ENCODE measurements at places on chromosomes 7 and 10.

GRCh38 chr10:22693371-22693784 lies 21.0 kb downstream of the PIP4K2A start:
- no peak for DNase-seq
- H3K27me3 ChIP-seq = no peaks in the 10 kb centered on the region
- no peaks in the 10 kb centered on the region for H3K36me3 ChIP-seq
- no peak overlapping the region for H3K4me3 ChIP-seq

- H3K4me3 ChIP-seq = no peak overlapping the region
- H3K27ac ChIP-seq = no peak overlapping the region
- peaks cover 16% of the 10 kb centered on the region for H3K36me3 ChIP-seq
- H3K4me1 ChIP-seq = peaks cover 3% of the 10 kb centered on the region
Observed at GRCh38 chr10:35074266-35074665, 15.9 kb downstream of the CUL2 start.

- H3K4me3 ChIP-seq = peak overlapping the region; percentile 68
- peak overlapping the region; percentile 79 for H3K27ac ChIP-seq
- DNase-seq = no peak
- H3K36me3 ChIP-seq = peaks cover 25% of the 10 kb centered on the region
- peaks cover 17% of the 10 kb centered on the region for H3K4me1 ChIP-seq
Observed at GRCh38 chr10:104255311-104255981, 754 bp downstream of the GSTO1 start.

GRCh38 chr10:11756766-11757315 lies 14.7 kb downstream of the ECHDC3 start:
- no peak overlapping the region for H3K4me3 ChIP-seq
- H3K36me3 ChIP-seq = no peaks in the 10 kb centered on the region
- no peak for DNase-seq

GRCh38 chr10:548238-548901 lies 141.1 kb downstream of the DIP2C start:
- DNase-seq = no peak
- no peaks in the 10 kb centered on the region for H3K27me3 ChIP-seq
- no peaks in the 10 kb centered on the region for H3K4me1 ChIP-seq
- H3K36me3 ChIP-seq = no peaks in the 10 kb centered on the region
- H3K27ac ChIP-seq = no peak overlapping the region

- H3K4me1 ChIP-seq = no peaks in the 10 kb centered on the region
- H3K4me3 ChIP-seq = no peak overlapping the region
- no peak overlapping the region for H3K27ac ChIP-seq
Observed at GRCh38 chr10:121134711-121135110, 283.5 kb downstream of the WDR11 start.

GRCh38 chr10:5975641-5976473 lies 1.5 kb downstream of the IL15RA start:
- DNase-seq = peak; percentile 46
- no peaks in the 10 kb centered on the region for H3K36me3 ChIP-seq
- H3K4me1 ChIP-seq = peaks cover 28% of the 10 kb centered on the region
- H3K27me3 ChIP-seq = no peaks in the 10 kb centered on the region
- peak overlapping the region; percentile 98 for H3K4me3 ChIP-seq

- H3K27ac ChIP-seq = no peak overlapping the region
- H3K36me3 ChIP-seq = no peaks in the 10 kb centered on the region
- DNase-seq = no peak
- no peaks in the 10 kb centered on the region for H3K4me1 ChIP-seq
- no peak overlapping the region for H3K4me3 ChIP-seq
Observed at GRCh38 chr7:155951554-155952158, 139.4 kb upstream of the SHH start.

DNA sequence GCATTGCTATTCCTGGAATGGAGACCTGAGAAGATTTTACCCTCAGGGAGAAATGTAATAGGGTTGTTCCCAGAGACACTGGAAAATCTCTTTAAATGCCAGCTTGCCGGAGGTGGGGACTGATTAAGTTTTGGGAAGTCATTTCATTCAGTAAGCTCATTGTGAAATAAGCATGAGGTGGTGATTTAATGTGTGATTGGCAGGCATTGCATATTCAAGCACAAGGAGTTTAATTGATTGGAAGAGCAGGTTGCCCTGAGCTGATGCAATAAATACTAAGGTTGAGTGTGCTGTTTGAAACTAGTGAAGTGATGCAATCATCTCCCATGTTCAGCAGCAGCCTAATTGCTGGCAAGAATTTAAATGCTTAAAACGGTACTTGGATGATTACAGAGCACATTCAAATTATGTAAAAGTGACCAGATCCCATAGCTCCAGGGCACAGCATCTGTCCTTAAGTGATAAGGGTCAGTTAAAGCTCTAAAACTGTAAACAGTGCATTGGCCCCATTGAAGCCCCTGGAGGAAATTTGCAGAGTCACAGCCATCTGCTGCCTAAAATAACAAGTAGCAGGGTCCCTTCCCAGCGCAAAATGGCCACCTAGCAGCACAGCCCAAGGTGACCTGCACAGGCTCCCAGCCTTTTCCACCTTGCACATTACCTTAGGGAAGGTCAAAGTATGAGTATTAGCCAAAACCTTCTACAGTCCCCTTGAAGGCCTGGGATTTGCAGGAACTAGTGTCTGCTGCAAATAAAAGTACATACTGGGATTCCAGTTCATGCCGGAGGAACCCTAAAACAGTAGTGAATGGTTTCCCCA lies 92.1 kb downstream of the CCDC71L start:
- no peaks in the 10 kb centered on the region for H3K27me3 ChIP-seq
- H3K36me3 ChIP-seq = no peaks in the 10 kb centered on the region
- DNase-seq = no peak
- no peaks in the 10 kb centered on the region for H3K4me1 ChIP-seq

DNA sequence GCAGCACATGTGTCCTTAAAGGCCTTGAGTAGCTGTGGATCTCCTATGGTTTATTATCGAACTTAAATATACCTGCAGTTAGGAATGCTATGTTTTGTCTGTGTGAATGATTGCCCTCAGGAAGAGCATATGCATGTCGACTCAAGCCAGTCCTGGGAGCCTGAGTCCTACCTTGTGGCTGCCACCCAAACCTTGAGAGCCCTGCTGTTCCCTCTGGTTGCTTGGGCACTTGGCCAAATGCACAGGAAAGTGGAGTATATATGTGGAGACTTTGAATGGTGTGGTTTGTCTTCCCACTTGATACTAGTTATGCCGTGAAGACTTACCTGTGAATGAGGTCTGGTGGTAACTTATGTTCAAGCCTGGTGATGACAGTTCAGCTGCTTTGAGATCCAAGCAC lies 409.8 kb downstream of the LRMDA start:
- H3K27ac ChIP-seq = no peak overlapping the region
- no peaks in the 10 kb centered on the region for H3K27me3 ChIP-seq
- no peaks in the 10 kb centered on the region for H3K36me3 ChIP-seq
- H3K4me1 ChIP-seq = no peaks in the 10 kb centered on the region

DNA sequence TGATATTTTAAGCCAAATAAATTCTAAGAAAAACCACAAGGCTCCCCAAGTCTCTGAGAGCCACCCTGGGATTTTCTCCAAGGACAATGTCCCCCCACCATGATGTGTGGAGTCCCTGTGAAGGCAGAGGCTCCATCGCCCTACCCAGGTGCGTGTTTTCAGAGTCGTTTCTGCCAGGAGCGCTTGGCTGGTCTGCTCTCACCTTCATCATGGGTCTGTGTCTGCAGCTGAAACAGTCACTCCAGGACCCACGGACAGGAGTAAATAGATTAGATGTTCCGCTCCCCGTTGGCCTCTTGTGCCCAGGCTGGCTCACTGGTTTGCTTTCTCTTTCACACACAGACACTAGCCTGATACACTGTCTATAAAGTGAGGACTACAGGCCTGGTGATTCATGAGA lies 217.5 kb downstream of the SFMBT2 start:
- peak overlapping the region; percentile 85 for H3K27ac ChIP-seq
- H3K4me3 ChIP-seq = peak overlapping the region; percentile 20
- peaks cover 4% of the 10 kb centered on the region for H3K36me3 ChIP-seq

DNA sequence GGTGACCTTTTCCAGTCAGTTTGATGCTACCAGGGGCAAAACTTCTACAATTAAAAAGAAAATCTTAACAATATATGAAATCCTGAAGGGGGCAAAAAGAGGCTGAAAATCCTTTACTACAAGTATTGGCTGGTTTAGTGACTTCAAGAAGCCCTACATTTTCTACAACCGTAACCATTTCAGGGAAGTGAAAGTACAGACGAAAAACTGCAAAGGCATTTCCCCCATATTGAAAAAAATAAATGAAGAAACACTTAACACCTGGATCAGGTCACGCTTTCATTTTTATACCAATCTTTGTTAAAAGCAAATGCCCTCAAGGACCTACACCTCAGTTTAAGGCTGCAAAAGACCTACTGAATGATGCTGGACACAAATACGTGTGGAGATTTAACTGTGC lies 38.6 kb downstream of the IL6 start:
- H3K27me3 ChIP-seq = peaks cover 9% of the 10 kb centered on the region
- no peaks in the 10 kb centered on the region for H3K36me3 ChIP-seq
- H3K27ac ChIP-seq = no peak overlapping the region
- H3K4me1 ChIP-seq = no peaks in the 10 kb centered on the region
- no peak for DNase-seq
- no peak overlapping the region for H3K4me3 ChIP-seq

- H3K4me1 ChIP-seq = no peaks in the 10 kb centered on the region
- H3K27ac ChIP-seq = no peak overlapping the region
- no peaks in the 10 kb centered on the region for H3K36me3 ChIP-seq
- H3K27me3 ChIP-seq = no peaks in the 10 kb centered on the region
- no peak overlapping the region for H3K4me3 ChIP-seq
Observed at GRCh38 chr7:126958367-126958766, 294.4 kb downstream of the GRM8 start.

DNA sequence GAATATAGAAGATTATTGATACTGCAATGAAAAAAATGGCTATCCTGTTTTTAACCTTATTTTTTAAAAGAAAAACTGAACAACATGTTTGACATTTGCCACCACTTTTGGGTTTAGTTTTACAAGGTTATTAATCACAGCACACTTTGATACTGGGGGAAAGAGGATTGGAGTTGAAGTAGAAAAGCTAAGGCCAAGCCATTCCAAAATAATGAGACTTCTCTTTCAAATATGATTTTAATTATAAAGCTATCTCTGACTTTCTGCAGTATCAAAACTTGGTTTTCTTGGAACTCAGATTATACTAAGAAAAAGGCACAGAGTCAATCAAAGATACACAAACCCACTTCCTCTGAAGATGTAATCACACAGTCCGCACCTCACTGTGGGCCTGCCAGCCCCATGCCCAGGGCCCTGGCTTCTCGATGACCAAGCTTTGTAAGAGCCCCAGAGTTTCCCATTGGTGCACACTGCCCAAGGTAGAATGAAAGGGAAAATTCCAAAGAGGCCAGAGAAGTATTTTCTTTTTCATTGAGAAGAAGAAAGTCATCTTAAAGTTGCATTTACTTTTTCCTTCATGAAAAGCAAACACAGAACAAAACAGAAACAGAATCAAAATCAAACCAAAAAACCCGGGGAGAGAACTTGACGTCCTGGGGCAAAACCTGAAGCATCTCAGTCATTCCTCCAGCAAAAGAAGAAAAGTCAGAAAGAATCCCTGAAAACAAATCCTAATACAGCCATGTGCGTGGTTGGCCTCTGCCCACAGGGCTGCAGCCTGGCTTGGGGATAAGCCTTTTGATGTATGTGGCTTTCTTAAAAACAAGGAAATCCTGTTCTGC lies 187.7 kb upstream of the KLF6 start:
- H3K27me3 ChIP-seq = no peaks in the 10 kb centered on the region
- no peaks in the 10 kb centered on the region for H3K36me3 ChIP-seq
- H3K27ac ChIP-seq = peak overlapping the region; percentile 80
- peak; percentile 20 for DNase-seq
- H3K4me3 ChIP-seq = peak overlapping the region; percentile 8

GRCh38 chr7:92705831-92706230 lies 115.6 kb upstream of the FAM133B start:
- no peaks in the 10 kb centered on the region for H3K27me3 ChIP-seq
- no peaks in the 10 kb centered on the region for H3K4me1 ChIP-seq
- no peak overlapping the region for H3K27ac ChIP-seq
- no peak overlapping the region for H3K4me3 ChIP-seq
- H3K36me3 ChIP-seq = no peaks in the 10 kb centered on the region

- peak overlapping the region; percentile 35 for H3K27ac ChIP-seq
- no peak for DNase-seq
- no peaks in the 10 kb centered on the region for H3K27me3 ChIP-seq
- H3K36me3 ChIP-seq = peaks cover 3% of the 10 kb centered on the region
- H3K4me1 ChIP-seq = peaks cover 45% of the 10 kb centered on the region
Observed at GRCh38 chr10:102633287-102633686, 11.0 kb upstream of the TRIM8 start.

GRCh38 chr10:114430688-114431413 lies 26.5 kb upstream of the AFAP1L2 start:
- no peaks in the 10 kb centered on the region for H3K27me3 ChIP-seq
- peaks cover 30% of the 10 kb centered on the region for H3K36me3 ChIP-seq
- no peak for DNase-seq

DNA sequence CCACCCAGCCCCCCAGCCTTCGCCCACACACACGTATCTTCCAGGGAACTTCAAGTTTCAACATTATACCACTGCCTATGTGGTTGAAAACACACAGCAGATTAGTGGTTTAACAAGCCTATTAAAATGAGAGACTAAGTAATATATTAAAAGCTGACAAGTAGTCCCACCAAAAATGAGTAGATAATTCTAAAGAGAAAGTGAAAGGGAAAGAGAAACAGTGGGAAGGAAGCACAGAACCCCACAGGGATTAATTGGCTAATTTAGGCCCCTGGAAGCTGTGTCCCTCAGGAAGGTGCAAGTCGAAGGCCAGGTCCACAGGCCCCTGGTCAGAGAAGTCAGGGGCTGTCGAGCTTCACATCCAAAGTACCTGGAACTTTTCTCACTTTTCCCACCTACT lies 210.5 kb upstream of the YAE1 start:
- H3K27me3 ChIP-seq = no peaks in the 10 kb centered on the region
- DNase-seq = no peak
- no peak overlapping the region for H3K27ac ChIP-seq
- H3K36me3 ChIP-seq = no peaks in the 10 kb centered on the region
- H3K4me3 ChIP-seq = no peak overlapping the region
- no peaks in the 10 kb centered on the region for H3K4me1 ChIP-seq

DNA sequence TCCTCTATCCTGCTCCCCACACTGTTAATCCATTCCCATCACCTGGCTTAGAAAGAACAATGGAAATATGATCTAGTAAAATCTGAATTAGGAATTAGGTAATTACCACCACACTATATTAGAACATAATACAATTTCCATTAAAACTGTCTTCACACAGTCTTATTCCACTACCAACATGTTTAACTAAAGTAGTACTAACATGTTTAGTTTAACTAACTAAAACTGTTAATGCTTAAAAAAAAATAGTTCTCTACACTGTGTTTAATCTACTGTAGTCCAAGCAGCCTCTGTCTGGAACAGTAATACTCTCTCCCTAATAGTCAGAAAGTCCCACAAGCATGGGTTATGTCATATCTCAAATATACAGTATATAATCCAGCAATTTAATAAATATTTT lies 150.8 kb downstream of the SGMS1 start:
- no peak for DNase-seq
- no peak overlapping the region for H3K27ac ChIP-seq
- H3K36me3 ChIP-seq = peaks cover 4% of the 10 kb centered on the region
- H3K4me3 ChIP-seq = no peak overlapping the region
- no peaks in the 10 kb centered on the region for H3K27me3 ChIP-seq
- H3K4me1 ChIP-seq = peaks cover 7% of the 10 kb centered on the region

Measured in T-cell (primary cell).